ENCODE measurements at places on chromosomes 5 and 9.

- no peak for DNase-seq
Observed at GRCh38 chr5:129460672-129460935, 506 bp downstream of the ADAMTS19 start.

GRCh38 chr9:2992427-2992826, 148.5 kb upstream of the PUM3 start:
- no peak for DNase-seq

GRCh38 chr5:329768-330167, 8.3 kb downstream of the AHRR start:
- no peak for DNase-seq

- no peak for DNase-seq
Observed at GRCh38 chr5:7393921-7394799, 1.8 kb upstream of the ADCY2 start.

DNA sequence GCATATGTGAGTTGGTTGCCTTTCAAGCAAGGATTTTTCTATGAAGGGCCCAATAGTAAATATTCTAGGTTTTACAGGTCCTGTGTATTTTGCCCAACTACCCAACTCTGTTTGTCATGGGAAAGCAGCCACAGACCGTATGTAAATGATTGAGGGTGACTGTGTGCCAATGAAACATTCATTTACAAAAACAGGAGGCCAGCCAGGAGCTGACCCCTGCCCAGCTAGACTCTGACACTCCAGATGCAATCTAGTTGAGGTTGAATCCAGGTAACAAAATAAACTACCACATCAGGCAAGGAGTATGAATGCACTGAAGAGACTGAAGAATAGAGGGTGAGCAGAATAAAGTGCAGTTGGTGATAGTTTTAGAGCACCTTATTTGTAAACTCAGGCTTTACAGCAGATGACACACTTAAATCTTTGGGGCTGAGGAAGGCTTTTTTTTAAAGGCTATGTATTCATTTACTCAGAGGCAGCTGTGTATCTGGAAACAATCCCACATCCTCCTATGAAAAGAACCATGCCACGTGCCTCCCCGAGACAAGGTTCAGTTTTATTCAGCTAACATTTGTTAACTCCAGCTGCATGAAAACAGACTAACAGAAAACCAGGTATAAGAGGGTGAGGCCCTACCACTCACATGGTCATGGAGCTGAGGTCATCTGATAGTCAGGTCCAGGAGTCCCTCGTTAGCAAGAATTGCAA, 60.7 kb downstream of the SLC1A1 start:
- DNase-seq, result no peak

GRCh38 chr5:92472981-92473566, 1090.0 kb upstream of the ARRDC3 start:
- no peak for DNase-seq

DNA sequence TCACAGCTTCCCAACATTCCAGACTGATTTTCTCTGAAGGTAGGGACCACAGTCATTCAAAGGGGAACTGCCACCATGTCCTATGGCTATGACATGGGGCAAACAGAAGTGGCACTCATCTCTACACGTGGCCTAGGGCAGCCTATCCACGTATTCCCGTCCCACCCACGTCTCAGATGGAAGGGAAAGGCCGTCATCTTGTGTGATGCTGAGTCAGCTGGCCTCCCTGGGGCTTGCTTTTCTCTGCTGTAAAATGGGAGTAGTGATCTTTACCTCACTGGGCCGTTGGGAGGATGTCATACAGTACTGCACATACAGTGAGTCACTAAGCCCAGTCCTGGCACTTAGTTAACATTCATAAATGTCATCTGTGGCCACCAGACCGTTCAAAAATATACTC, 72.3 kb downstream of the RAPGEF1 start:
- DNase-seq, result peak; percentile 42

DNA sequence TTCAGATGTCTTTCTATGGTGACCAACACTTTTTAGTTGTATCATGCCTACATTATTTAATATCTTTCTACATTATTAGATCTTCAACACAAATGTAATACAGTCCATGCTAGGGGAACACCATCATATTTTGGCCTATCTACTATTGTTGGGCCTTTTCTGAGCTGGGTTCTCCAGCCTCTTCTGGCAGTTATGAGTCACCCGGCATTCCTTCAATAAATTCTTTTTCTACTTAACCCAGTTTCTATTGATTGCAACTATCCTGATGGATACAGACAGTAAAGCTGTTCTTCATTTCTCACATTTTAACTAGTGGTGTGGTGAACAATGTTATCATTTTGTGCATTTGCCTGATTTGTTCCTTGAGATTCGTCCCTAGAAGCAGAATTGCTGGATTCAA, 529.3 kb downstream of the BNC2 start:
- no peak for DNase-seq

DNA sequence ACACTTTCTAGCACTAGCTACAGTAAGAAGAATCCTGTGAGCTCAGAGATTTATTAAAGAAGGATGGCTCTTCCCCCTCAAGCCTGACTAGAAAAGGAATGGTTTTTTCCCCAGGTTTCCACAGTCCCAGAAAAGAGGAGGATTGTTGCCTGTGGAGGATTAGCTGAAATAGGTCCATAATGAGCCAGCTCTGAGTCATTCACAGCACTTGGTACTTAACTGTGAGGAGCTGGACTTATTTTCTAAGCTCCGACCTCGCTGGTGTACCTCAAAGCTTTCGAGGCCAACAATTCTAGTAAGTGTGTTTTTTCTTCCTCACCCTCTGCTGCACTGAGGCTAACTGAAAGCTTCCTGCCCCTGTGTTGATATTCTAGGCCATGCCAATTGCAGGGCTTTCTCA, 222.5 kb upstream of the IL12B start:
- no peak for DNase-seq

- no peak for DNase-seq
Observed at GRCh38 chr5:59709346-59709821, 184.1 kb downstream of the PDE4D start.

- DNase-seq, result no peak
Observed at GRCh38 chr5:117065800-117066199, 491.2 kb upstream of the SEMA6A start.

- no peak for DNase-seq
Observed at GRCh38 chr5:10351919-10352318, 1.6 kb upstream of the MARCHF6 start.

- no peak for DNase-seq
Observed at GRCh38 chr9:123562844-123563346, 206.9 kb downstream of the CRB2 start.

- DNase-seq, result no peak
Observed at GRCh38 chr5:61229416-61229815, 67.1 kb upstream of the SMIM15 start.

- DNase-seq, result no peak
Observed at GRCh38 chr9:135533674-135534073, 12.3 kb upstream of the OBP2A start.

- DNase-seq, result no peak
Observed at GRCh38 chr5:102743900-102744299, 11.2 kb upstream of the PAM start.

GRCh38 chr9:133528001-133528875, 3.5 kb upstream of the MYMK start:
- DNase-seq, result no peak

DNA sequence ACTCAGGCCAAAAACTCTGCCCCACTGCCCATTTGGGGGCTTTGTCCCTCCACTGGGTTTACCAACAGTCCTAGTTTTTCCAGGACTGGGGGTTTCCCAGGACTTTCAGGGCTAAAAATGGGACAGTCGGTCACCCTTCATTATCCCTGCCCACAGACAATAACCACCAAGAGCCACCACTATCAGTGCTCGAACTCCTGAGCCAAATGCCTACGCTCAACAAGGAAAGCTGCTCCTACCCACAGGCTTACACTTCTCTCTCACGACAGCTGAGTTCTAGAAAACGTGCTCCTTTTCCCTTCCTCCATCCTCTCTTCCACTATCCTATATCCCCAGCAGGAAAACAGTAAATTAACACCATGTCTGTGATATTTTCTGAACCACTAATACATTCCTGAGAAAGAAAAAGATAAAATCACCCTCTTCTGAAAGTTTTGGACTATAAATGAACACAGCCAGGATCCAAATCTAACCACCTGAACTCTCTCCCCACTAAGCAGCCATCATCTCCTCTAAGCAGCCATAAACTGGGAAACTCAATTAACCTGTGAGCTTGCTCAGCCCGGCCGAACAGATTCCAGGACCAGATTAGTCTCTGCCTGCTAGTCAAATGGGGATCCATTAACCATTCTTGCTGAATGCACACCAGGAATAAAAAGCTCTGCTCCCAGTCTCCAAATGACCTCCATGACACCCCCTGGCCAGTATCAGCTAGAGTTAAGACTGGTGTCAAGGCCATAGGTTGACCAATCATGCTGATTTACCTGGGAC, 41.8 kb downstream of the KLHL3 start:
- no peak for DNase-seq

DNA sequence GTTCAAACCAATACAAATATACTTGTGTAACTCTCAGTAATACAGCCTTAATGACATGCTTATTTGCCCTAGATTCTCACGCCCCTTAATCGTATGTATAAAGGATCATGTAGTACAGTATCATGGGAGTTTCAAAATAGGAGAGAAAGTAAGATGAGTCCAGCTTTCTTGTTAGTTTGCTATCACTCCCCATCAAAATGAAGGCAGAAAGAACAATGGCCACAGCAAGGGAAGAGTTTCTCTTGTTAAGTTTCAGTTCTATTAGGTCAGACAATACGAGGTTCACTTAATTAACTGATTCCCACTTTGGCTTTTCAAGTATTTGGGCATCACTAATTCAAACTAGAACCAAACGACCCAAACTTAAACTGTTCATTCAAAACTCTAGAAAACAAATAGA, 55.4 kb downstream of the CDC14B start:
- no peak for DNase-seq

- no peak for DNase-seq
Observed at GRCh38 chr9:34291423-34291822, 37.6 kb downstream of the KIF24 start.

DNA sequence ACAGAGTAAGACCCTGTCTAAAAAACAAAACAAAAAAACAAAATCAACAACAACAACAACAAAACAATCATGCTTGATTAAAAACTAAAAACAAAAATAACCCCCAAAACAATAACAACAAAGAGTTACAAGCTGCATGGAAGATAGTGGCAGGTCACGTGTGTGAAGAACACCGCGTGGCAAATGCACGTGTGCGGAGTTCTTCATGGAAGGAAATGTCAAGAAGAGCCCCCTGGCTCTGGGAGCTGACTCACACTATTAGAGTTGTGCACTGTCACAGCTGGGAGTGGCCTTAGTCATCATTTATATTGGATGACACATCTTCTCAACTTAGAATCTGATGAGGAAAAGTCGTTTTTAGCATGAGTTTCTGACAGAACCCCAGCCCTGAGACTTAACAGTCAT, 110.5 kb downstream of the JMY start:
- no peak for DNase-seq

DNA sequence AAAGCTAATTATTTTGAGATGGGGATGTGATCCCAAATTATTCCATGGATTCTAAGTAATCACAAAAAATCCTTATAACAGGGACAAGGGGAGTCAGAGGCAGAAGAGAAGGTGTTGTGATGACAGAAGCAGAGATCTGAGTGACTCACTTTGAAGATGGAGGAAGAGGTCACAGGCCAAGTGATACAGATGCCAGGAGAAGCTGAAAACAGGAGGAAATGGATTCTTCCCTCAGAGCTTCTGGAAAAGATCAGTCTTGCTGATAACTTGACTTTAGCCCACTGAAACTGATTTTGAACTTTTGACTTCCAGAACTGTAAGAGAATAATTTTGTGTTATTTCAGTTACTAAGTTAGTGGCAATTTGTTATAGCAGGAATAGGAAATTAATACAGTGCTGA, 105.3 kb downstream of the GCNT1 start:
- no peak for DNase-seq

GRCh38 chr9:78393340-78393739, 96.4 kb downstream of the PSAT1 start:
- no peak for DNase-seq

- DNase-seq, result no peak
Observed at GRCh38 chr5:38556088-38556598, 303 bp downstream of the LIFR start.

- DNase-seq, result no peak
Observed at GRCh38 chr5:178667101-178667500, 40.3 kb upstream of the CLK4 start.

DNA sequence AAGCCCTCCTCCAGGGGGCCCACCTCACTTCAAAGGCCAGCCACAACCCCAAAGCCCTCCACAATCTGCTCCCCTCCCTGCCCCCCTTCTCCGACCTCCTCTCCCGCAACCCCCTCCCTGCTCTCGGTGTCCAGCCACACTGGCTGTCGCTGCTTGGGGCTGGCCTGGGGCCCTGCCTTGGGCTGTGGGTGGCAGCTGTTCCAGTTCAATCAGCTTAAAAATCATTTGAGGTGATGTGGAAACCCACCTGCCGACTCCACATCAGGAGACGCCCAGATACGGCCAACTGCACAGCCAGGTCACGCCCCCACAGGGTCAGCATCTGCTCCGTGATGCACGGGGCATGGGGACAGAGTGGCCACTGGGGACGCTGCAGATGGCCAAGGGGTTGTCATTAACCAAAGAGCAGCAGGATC, 107.0 kb upstream of the MVB12B start:
- no peak for DNase-seq

DNA sequence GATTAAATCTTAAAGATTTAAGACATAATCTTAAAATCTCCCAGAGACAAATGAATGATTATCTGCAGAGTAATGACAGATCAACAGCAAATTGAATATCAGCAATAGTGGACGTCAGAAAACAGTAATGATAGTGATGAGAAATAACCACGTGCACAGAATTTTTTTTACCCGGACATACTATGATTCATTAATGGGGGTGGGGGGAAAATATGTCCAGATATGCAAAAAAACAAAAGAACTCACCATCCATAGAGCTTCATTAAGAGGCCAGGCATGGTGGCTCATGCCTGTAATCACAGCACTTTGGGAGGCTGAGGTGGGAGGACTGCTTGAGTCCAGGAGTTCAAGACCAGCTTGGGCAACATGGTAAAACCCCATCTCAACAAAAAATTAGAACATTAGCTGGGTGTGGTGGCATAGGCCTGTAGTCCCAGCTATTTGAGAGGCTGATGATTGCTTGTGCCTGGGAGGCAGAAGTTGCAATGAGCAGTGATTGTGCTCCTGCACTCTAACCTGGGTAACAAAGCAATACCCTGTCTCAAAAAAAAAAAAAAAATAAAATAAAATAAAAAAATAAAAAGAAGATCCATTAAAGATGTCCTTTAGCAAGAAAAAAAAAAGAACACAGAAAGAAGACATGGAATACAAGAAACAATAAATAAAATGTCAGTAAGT, 30.9 kb upstream of the SHOC1 start:
- no peak for DNase-seq
